ENCODE measurements at places on chromosomes 1 and 21.

DNA sequence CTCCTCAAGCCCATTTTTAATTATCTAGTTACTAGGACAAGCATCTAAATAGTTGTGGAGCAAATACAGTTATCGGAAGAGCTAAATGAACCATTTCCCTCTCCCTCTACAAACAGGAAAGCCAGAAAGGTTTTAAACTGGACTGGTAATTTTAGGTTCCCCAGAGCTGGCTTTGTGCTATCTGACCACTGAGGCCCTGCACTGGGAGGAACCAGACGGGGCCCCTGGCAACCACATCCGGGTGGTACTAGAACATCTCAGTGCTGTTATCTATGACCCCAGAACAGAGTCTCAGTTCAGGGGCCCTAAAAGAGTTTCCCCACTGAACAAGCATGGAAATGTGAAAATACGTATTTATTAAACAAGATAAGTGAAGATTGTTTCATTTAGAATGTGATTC lies 7.7 kb upstream of the RSPH1 start:
- no peak for DNase-seq

DNA sequence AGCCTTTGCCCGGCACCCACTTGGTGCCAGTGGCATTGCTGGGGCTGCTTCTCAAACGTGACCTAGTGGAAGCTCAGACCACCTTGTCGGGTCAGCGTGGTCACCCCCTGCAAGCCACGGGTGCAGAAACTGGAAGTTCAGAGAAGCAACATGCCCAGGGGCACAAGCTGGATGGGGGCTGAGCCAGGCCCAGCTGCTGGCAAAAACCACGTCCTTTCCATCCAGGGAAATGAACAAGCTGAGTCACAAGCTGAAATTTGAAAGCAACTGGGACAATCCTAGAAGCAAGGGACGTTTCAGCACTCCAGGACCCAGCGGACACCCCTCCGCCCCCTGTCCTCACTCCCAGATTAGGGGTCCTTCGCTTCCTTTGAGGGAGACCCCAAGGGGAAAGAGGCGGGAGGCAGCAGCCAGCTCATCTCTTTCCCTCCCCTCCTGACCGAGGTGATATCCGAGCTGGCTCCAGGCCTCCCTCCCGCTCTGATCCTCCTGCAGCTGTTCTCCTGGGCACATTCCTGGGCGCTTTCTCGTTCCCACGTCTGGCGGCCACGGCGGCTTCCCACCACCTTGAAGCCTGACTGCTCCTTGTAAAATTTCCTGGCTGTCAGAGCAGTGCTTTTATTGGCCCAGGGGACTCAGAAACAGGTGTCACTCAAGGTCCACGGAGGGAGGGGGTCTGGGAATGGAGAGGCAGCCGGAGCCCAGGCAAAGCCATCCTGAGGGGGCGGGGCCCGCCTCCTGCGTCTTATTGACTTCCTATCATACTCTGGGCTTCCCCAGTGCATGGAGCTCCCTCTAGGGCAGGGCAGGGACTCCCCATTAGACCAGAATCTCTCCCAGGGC lies 62.8 kb downstream of the PAX7 start:
- no peak for DNase-seq

DNA sequence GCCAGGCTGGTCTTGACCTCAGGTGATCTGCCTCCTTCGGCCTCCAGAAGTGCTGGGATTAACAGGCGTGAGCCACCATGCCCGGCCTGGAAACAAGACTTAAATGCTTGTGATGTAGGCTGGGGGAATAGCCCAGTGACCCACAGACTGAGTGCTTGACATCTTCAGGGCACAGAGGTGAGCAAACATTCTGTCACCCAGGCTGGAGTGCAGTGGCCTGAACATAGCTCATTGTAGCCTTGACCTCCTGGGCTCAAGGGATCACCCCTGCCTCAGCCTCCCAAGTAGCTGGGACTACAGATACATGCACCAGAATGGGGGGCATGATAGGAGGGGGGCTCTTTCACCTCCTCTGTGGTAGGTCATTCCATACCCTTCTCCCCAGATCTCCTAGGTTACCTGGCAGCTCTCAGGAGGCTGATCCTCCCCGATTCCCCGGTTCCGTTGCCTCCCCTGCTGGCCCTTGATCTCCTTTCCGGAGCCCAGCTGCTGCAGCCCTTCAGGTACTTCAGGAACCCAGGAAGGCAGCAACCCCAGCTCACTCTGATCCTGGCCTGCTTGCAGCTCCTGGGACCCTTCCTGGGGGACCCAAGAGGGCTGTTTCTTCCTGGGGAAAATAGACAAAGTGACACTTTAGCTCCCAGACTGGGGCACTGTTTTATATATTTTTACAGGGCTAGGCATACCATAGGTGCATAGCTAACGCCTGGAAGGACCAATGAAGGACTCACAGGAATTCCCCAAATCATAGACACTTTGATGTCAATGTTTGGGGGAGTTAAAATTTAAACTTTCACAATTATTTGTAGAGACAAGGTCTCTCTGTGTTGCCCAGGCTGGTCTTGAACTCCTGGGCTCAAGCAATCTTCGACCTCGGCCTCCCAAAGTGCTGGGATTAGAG lies 11.8 kb downstream of the SPATA21 start:
- DNase-seq: no peak

- DNase-seq: no peak
Measured at GRCh38 chr1:15680131-15680530, 4.0 kb upstream of the PLEKHM2 start.

Data from mesenteric fat pad (tissue), 1 donor.